ENCODE measurements at places on chromosomes 4 and X.

GRCh38 chrX:39721566-39722279, 376.0 kb downstream of the BCOR start:
- peaks cover 27% of the 10 kb centered on the region for H3K4me1 ChIP-seq
- no peaks in the 10 kb centered on the region for H3K27me3 ChIP-seq
- H3K27ac ChIP-seq = no peak overlapping the region

DNA sequence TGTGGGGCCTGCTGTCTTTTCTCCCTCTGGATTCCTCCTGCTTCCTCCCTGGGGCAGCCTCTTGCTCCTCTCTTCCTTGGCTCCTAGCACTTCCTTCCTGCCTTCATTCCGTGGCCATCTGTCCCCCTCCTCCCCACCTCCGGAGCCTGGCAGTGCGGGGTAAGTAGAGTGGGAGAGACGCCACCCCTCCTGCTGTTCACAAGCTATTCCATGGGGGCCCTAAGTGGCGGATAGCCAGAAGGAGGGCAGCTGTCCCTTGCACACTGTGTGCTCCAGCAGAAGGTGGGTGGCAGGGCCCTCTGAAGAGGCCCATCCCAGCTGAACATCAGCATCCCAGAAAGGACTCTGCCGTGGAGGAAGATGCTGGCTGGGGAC, 27.4 kb downstream of the CCNQ start:
- H3K4me1 ChIP-seq = no peaks in the 10 kb centered on the region
- H3K27me3 ChIP-seq = no peaks in the 10 kb centered on the region
- H3K36me3 ChIP-seq = no peaks in the 10 kb centered on the region
- no peak overlapping the region for H3K27ac ChIP-seq
- no peak overlapping the region for H3K4me3 ChIP-seq

DNA sequence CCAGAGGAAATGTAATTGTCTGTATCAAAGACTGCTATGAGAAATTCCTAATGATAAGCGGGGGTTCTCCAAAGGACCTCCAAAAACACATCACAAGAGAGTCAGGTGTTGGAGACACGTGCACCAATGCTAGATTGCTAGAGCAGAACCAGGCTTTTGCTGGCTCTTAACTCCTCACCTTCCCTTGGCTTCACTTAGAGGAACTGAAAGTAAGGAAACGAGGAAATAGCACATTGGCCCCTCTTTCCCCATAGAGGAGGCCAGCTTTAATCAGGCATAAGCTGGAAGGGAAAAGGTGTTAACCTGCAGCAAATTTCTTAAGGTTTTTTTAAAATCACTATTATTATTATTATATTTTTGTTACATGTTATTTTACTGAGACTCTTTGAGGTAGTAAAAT, 13.6 kb downstream of the OTC start:
- H3K4me1 ChIP-seq = no peaks in the 10 kb centered on the region
- DNase-seq = no peak
- H3K36me3 ChIP-seq = no peaks in the 10 kb centered on the region
- H3K27me3 ChIP-seq = no peaks in the 10 kb centered on the region
- H3K4me3 ChIP-seq = no peak overlapping the region
- H3K27ac ChIP-seq = no peak overlapping the region

DNA sequence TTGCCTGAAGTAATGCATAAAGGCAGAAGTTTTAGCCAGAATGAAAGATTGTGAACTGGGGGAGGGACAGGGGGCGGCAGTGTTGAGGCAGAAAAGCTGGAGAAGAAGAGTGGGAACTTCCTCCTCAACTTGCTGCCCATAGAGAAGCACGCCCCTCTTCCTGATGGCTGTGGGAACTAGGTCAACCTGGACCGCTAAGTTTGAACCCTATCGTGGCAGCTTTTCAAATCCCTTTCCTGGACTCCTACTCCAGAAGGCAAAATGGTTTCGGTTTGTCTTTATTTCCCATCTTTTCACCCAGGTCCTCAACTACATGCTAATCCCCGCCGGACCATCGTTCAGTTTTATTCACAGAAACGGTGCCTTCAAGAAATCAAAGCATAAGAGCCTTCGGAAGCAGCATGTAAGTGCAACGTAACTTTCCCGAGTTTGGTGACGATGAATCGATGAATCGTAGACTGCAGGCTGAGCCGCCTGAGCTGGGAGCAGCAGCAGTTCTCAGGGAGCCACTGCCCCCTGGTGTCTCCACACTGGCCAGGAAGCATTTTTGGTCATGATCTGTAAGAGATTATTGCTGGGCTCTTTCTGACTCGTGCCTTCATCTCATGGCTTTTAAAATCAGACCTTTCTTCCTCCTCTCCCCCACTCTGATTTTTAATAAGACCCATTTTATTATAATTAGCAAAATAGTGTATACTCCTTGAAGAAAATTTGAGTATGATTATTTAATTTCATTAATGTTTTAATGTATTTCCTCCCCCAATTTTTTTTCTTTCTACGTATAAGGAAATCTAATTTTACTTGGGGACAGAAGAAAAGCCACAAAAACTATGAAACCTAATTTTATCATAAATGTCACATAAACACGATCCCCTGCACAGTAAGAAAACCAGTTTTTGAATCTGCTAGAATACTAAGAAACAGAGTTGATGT, 21.4 kb downstream of the SPINK2 start:
- H3K27me3 ChIP-seq = no peaks in the 10 kb centered on the region
- H3K36me3 ChIP-seq = no peaks in the 10 kb centered on the region
- DNase-seq = peak; percentile 66
- H3K4me3 ChIP-seq = peak overlapping the region; percentile 52
- peak overlapping the region; percentile 87 for H3K27ac ChIP-seq

GRCh38 chr4:65845199-65845773, 175.0 kb upstream of the EPHA5 start:
- peaks cover 4% of the 10 kb centered on the region for H3K4me1 ChIP-seq
- no peaks in the 10 kb centered on the region for H3K36me3 ChIP-seq
- no peak overlapping the region for H3K4me3 ChIP-seq
- H3K27ac ChIP-seq = no peak overlapping the region

DNA sequence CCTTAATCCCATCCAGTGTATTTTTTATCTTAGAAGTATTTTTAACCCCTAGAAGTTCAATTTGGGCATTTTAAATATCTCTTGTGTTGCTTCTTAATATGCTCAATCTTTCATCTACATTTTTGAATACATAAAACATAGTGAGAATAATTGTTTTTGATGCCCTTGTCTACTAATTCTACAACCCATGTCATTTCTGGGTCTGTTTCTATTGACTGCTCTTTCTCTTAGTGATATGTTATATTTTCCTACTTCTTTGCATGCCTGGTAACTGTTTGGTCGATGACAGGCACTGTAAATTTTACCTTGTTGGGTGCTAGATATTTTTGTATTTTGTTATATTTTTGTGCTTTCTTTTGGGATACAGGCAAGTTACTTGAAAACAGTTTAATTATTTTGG, 56.3 kb downstream of the CYTL1 start:
- no peaks in the 10 kb centered on the region for H3K27me3 ChIP-seq
- DNase-seq = no peak
- no peaks in the 10 kb centered on the region for H3K4me1 ChIP-seq
- H3K27ac ChIP-seq = no peak overlapping the region

Measured in tibial nerve (tissue), 4 donors.